ENCODE measurements at places on chromosomes 3 and 15. TPM values are rescaled to one million over a fixed set of nuclear protein-coding genes. Genes with fewer than 3 reads are reported as not detected.

DNA sequence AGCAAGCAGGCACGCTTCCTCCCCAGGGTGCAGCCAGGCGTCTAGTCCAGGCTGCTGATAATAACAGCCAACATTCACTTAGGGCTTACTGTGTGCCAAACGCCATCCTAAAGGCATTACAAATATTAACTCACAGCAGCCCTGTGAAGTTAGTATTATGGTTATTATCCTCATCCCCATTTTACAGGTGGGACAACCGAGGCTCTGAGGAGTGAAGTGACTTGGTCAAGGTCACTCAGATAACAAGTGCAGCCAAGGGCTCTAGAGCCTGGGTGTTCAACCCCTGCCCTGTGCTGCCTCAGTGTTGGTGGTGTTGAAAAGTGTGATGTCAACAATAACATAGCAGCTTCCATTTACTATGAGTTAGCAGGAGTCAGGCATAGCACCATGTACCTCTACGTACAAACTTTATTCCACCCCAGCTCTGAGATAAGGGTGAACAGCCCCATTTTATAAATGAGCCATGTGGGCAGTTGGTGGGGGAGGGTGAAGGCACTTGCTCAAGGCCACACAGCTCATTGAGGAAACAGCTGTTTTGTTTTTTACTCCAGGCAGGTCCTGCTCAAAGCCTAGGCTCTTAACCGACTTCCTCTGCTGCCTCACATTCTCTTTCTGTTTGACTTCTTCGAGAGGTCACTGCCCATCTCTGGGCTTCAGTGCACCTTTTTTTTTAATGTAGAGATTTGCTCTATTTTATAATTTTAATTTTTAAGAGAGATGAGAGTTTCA lies 24.0 kb upstream of the TRH start:
- DNase-seq: no peak

DNA sequence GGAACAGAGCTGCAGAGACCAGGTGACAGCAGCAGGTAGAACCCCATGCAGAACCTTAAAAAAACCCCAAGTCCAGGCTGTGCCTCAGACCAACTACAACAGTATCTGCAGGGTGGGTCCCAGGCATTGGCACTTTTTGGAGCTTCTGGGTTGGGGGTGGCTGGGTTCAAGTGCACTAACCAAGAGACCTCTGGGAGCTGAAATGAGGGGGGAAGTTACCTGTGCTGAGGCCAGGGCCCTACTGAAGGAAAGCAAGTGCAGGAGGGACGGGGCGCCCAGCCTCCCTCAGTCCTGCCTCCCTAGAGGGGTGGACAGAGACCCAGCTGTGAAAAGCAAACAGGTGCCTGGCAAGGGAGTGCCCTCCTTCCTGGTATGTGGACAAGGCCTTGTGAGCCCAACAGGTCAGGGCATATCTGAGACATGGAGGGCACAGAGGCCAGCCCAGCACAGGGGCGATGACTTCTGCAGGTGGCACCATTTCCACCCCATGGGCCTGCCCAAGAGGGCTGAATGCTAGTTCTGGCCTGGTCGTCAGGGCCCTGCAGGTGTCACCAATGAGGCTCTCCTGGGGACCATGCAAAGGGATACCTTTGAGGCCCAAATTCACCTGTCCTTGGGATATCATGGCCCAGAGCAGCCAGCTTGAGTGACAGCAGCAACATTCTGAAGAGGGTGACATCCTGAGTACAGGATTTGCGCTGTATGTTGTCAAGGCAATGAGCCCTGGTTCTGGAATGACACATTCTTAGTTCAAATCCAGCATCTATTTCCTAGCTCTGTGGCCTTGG lies 18.7 kb downstream of the CTSH start:
- DNase-seq: no peak

Gene SEMA3G
- 13.4 TPM for total RNA-seq

- DNase-seq: no peak
Observed at GRCh38 chr3:177973241-177973840, 562.9 kb upstream of the KCNMB2 start.

DNA sequence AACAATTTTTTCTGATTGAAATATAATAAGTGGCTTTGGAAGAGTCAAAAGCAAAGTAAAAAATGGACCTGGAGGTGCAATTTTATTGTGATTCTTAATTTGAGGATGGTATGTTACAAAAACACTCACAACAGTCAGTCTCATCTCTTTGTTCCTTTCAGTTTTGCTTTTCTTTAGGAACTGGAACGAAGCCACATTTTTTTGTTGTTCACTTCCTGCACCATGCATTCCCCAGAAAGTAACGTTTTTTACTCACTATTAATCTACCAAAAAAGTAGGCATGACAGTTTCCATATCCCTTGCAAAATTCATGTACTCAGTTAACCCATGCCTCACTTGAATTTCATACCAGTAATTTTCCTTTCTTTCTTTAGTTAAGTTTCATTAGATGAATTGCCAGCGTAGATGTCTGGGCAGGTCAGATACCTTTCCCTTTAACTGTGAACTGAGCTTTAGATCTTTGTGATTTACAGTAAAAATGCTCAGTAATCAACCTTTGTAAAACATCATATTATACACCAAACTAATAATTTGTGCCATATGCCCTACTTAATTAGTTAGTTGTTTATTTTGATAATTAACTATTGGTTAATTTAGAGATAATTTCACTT lies 384.3 kb downstream of the ROBO1 start:
- DNase-seq: no peak

Gene CHRFAM7A
- total RNA-seq: 0.62 TPM

GRCh38 chr15:64694816-64695215 lies 80.6 kb downstream of the RBPMS2 start:
- DNase-seq: no peak

DNA sequence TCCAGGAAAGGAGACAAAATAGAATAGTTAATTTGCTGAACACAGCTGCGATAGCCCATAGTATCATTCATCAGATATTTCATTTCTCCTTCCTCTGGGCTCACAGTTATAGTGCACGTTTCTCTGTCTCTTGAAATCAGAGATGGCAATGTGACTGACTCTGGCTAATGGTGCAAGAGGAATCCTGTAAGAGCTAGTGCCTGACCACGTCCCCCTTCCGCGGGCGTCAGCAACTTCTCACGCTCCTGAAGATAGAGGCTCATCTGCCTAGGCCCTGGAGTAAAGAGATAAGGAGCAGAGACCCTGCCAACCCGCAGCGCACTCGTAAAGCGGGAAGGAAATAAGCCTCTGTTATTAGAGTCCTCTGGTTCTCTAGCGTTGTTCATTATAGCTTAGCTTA lies 391.8 kb downstream of the VPS13C start:
- DNase-seq: no peak

Gene ZNF501
- 3.6 TPM for total RNA-seq

DNA sequence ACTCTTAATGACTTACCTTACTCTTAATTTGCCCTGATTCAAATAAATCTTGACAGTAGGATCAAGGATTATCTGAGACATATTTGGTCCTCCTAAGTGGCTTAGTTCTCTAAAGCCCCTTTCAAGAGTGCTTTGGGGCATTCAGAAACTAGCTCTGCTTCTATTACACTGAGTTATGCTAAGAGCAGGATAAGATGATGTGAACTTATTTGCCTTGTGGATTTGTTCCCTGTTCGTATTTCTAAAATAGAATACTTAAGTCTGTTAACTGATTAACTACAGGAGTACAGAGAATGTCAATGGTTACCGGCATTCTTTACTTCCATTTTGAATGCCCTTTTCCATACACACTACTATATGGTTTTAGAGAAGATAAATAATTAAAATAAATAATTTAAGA lies 14.8 kb upstream of the FRMD4B start:
- no peak for DNase-seq

- no peak for DNase-seq
Observed at GRCh38 chr3:25554376-25554775, 110.3 kb downstream of the TOP2B start.

GRCh38 chr3:43893727-43894126 lies 203.0 kb downstream of the ABHD5 start:
- DNase-seq: no peak

GRCh38 chr3:63895422-63896189 lies 16.6 kb downstream of the SCAANT1 start:
- no peak for DNase-seq

DNA sequence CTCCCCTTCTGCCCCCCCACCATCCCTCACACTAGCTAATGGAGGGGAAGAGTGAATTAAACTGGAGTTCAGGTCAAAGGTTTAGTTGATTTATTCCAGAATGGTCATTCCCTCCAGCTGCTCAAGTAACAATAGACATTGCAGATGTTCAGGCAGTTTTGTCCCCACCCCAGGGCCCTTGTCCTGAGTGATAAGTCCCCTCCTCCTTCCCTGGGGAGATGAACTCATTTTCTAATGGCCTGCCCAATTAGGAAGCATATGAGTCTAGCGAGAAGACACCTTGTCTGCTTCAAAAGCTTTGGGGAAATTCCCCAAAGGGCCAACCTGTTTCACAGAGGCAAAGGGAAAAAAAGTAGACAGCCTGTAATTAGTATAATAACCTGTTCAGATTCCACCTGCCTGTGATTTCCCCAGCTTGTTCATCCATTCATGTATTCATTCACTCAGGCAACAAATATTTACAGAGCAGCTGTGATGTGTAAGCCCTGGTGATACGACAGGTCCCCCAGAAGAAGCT lies 165.3 kb downstream of the SHQ1 start:
- no peak for DNase-seq

Gene DUOXA2
- not detected for total RNA-seq

DNA sequence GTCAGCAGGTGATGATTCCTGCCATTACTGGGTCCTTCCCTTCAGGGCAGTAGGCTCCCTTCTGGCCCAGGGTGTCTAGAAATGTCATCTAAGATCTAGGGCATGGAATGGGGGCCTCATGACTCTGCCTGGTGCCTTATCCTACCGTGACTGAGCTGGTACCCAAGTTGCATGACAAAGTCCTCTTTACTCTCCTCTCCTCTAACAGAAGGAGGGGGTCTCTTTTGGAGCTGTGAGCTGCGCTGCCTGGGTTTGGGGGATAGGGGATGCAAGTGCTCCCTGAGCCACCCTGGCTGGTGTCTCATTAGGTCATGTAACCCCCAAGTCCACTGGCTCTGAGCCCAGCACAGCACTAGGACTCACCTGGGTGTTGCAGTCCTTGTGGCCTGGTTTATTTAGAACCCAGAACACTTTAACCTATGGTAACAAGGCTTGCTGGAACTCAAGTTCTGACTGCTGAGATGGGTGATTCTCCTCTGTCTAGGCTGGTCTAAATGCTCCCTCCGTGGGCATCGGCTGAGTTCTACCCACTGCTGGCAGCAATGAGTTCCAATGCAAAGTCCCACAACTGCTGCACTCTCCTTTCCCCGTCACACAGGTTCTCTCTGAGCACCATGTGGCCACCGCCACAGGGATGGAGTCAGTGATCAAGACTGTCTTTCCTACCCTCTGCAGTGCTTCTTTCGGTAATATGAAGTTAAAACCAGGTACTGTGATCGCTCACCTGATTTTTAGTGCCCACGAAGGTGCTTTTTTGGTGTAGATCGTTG lies 34.0 kb downstream of the XXYLT1 start:
- no peak for DNase-seq

Gene FBXO40
- 85.5 TPM for total RNA-seq

Gene COL7A1
- total RNA-seq: 18.9 TPM

- DNase-seq: no peak
Observed at GRCh38 chr3:131708241-131708640, 205.5 kb upstream of the MRPL3 start.

Gene TMCO5A
- not detected for total RNA-seq

GRCh38 chr3:36524560-36524959 lies 144.3 kb downstream of the STAC start:
- no peak for DNase-seq

Gene ABTB1
- 22.5 TPM for total RNA-seq

- DNase-seq: no peak
Observed at GRCh38 chr15:50675535-50676144, 11.0 kb downstream of the TRPM7 start.

Gene TNIK
- total RNA-seq: 32.4 TPM

Gene NEK10
- total RNA-seq: 7.1 TPM

DNA sequence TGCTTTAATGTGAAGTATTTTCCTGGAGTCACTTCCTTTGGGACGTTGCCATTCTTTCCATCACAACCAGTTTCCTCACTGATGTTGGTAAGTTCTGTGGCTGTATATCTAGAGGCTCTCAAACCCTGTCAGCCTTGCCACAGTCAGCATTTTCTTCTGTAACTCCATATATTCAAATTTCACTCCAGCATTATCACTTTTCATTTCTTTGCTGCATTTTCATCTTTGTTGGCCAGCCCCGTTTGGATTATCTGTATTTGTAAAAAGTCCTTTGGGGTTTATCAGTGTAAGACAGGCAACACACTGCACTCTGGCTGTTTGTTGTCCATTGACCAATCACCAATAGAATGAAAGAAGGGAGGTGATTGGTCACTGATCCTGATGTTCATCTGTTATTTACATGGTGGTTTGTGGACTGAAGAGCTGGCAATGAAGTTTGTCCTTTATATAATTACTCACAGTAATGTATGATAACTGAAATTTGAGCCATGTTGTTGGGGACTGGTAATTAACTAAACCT lies 20.3 kb downstream of the GMPS start:
- no peak for DNase-seq

GRCh38 chr3:38021196-38021595 lies 8.2 kb downstream of the PLCD1 start:
- DNase-seq: no peak

Gene GOLIM4
- 66.3 TPM for total RNA-seq

- DNase-seq: no peak
Observed at GRCh38 chr15:90998737-90999136, 4.4 kb upstream of the PRC1 start.

Gene CFAP92
- total RNA-seq: 0.12 TPM

DNA sequence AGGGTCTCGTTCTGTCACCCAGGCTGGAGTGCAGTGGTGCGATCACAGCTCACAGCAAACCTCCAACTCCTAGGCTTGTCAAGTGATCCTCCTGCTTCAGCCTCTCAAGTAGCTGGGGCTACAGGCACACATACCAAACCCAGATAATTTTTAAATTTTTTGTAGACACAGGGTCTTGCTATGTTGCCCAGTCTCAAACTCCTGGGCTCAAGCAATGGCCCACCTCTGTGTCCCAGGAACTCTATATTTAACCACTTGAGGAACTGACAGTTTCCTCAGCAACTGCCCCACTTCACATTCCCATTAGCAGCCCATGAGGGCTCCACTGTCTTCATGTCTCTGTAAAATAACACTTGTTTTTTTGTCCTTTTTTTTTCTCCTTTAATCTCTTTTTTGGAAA lies 68.4 kb downstream of the TAMM41 start:
- no peak for DNase-seq

- no peak for DNase-seq
Observed at GRCh38 chr15:75696311-75696720, 16.3 kb downstream of the CSPG4 start.

Gene ST3GAL6
- total RNA-seq: 42.0 TPM

DNA sequence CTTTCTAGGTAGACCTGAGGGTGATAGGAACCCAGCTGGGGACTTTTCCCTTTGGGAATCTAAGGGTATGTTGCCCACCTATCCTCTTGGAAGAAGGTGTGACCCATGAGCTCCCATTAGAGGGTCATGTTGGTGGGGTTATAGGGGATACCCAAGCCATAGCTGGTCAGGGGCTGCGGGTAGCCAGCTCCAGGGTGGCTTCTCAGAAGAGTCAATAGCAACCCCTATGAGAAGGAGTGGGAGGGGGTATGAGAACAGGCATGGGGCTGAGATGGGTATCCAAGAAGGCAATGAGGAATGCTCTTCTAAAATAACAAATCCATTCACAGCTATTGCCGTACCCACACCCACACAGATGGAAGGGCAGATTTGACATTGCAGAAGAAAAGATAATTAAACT lies 217.8 kb downstream of the UACA start:
- DNase-seq: no peak

Gene LYZL4
- not detected for total RNA-seq

Data from heart left ventricle (tissue), 16 donors.